Right atrium auricular region (tissue), 2 donors: ENCODE measurements at places on chromosomes 4 and X.

DNA sequence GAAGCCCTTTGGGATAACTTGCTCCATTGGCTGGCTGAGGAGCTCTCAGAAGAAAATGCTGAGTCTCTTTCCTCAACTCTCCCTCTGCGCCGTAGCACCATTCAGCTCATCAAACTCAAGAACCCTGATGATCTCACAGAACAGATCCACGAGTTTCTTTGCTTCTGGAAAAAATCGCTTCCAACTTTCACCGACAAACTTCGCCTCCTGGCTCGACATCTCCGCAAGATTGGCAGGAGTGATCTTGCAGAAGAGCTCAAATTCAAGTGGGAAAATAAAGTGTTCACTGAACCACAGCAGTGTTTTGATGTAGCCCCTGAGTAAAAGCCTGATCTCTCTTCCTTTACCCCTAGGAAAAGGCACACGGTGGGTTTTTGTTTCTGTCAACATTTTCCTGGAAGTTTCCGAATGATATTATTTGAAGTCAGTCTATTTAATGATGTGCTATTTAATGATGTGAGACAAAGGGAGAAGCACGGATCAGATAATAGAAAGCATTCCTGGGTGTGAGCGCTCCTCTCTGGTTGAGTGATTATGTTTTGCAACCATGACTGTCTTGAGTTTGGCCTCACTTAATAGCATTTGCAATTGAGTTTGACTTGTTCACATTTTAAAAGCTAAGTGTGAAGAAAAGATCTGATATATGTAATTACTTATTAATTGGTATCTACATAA is 62.2 kb downstream of the DTHD1 start:
- DNase-seq, result no peak

- DNase-seq, result no peak
Measured at GRCh38 chr4:7156761-7157488, 35.4 kb upstream of the SORCS2 start.

DNA sequence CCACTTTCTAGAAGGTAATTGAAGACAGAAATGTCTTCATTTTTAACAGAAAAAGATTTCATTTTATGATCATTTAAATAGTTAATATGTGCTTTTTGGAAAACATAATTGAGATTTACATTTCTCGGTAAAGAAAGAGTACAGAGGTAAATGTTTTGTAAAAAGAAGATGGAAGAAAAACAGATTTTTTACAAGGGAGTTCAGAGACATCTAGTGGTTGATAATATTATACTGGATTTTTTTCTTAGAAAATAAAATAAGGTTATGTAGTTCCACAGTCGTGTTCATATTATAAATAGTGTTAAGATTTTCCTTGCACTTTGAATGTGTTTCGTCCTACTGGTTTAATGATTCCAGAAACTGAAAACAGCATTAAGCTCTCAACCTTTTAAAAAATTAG is 60.6 kb downstream of the SMARCA1 start:
- no peak for DNase-seq

DNA sequence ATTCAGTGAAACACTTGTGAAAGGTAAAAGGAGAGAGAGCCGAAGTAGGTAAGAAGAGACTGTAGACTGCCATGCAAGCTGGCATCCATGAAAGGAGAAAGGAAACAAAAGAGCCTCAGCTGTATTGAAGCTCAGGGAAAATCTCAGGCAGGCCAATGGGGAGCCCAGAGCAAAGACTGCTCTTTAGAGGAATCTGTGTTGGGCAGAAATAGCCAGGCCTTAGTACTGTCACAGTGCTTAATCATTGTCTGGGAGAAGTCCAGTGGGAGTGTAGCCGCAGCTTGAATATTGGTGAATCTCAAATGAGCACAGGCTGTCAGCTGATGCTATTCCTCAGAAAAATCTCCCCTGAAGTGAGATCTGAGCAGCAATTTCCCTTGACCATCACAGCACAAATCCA is 27.6 kb downstream of the CYLC1 start:
- DNase-seq, result no peak

DNA sequence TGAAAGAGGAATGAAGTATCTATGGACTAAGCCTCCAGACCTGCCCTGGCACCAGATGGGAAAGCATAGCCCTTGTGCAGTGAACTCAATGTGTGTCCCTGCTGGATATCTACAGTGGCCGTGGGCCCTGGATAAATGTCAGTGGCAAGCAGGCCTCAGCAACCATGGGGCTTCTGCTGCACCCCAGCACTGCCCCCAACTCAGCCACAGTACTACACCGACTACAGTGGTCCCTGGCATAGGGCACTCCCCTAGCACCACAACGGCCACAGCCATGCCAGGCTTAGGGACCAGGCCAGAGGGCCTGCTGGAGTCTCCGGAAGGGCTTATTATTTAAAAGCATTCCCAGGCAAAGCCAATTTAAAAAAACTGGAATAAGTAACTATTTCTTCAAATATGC is 459.1 kb downstream of the SH2D1A start:
- DNase-seq, result no peak

GRCh38 chrX:68732906-68733493 is 85.5 kb downstream of the STARD8 start:
- DNase-seq, result peak; percentile 76

DNA sequence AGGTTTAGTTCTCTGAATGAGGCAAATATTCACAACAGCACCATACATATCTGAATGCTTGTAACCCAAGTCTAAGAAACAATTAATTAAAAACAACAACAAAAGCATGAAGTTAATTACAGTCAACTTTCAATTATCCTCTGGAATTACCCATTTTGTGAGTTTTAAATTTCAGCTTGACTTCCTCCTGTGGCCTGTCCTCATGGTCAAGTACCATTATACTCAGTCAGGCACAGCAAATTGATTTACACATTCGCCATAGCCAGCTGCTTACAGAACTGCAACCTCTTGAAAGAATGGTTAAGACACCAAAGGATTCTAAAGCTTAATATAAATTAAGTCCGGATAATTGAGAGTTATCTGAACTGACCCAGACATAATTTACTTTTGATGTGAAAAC is 306.5 kb downstream of the CAMK2D start:
- no peak for DNase-seq

DNA sequence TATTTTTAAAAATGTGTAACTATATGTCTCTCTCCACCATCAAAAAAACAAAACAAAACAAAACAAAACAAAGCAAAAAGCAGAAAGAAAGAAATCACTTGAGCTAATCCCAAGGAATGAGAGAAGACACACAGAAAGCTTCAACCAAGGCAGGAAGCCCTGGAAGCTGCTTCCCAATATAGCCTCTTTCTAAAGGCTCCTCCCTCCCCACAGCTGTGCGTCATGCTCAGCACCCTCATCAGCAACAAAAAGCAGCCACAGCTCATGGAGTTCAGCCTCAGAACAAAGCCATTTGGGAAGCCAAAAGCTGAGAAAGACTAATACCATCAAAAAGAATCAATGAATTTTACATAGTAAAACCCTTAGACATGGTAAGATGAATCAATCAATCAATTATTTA is 501.6 kb upstream of the SMIM31 start:
- DNase-seq, result no peak

GRCh38 chrX:79096145-79096556 is 48.3 kb upstream of the GPR174 start:
- DNase-seq, result no peak
